Natural killer cell (primary cell): ENCODE measurements at places on chromosomes 5 and 9.

DNA sequence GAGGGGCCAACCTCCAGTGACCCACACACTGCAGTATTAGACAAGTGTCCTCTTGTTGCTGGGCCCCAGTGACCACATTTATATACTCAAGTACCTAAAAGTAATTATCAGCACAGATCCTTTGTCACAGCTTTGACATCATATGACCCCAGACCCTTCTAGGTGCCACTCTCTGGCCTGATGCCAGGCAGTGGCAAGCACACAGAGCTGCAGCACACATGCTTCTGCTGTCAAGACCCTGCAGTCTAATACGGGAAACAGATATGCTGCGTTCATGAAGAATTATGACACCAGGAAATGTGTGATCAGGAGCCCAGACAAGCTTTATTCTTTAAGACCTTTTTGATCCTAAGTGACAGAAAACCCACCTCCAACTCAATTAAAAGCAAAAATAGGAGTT, 63.8 kb upstream of the AFAP1L1 start:
- DNase-seq, result no peak

GRCh38 chr9:5793812-5794211, 39.1 kb downstream of the ERMP1 start:
- DNase-seq, result peak; percentile 14

DNA sequence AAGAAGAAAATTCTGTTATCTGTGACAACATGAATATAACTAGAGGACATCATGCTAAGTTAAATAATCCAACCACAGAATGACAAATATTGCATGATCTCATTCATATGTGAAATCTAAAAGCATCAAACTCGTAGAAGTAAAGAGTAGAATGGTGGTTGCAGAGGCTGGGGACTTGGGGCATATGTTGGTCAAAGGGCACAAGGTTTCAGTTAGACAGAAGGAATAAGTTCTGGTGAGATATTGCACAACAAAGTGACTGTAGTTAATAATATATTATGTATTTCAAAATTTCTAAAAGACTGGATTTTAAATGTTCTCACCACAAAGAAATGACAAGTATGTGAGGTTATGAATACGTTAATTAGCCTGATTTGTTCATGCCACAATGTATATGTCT, 24.8 kb downstream of the GRIA1 start:
- no peak for DNase-seq

DNA sequence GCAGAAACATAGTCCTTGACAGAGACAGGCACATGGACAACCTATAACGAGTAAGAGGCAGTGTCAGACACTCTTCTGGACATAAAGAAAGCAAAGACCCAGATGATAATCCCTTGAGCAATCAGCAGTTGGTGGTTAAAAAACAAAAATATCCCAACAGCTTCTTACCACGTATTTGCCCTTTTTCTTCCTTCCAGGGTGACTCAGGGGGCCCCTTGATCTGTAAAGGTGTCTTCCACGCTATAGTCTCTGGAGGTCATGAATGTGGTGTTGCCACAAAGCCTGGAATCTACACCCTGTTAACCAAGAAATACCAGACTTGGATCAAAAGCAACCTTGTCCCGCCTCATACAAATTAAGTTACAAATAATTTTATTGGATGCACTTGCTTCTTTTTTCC, 9.5 kb downstream of the GZMK start:
- no peak for DNase-seq

DNA sequence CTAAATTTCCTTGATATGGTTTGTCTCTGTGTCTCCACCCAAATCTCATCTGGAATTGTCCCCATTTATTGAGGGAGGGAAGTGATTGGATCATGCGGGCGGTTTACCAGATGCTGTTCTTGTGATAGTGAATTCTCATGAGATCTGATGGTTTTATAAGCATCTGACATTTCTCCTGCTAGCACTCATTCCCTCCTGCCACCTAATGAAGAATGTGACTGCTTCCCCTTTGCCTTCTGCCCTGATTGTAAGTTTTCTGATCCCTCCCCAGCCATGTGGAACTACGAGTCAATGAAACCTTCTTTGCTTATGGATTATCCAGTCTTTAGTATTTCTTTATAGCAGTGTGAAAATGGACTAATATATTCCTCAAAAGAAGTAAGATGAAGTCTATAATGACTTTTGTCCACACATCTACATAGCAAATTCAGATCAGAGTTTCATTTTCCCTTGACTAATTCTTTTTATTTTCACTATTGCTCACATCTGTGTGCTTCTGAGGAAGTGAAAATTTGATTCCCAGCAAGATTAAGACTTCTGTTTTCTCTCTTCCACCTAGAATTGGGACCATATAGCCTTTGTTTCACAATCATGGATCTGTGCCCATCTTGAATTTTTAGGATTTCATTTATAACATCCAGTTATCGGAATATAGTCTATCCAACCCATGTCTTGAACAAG, 393.5 kb downstream of the DMAC1 start:
- DNase-seq, result no peak

DNA sequence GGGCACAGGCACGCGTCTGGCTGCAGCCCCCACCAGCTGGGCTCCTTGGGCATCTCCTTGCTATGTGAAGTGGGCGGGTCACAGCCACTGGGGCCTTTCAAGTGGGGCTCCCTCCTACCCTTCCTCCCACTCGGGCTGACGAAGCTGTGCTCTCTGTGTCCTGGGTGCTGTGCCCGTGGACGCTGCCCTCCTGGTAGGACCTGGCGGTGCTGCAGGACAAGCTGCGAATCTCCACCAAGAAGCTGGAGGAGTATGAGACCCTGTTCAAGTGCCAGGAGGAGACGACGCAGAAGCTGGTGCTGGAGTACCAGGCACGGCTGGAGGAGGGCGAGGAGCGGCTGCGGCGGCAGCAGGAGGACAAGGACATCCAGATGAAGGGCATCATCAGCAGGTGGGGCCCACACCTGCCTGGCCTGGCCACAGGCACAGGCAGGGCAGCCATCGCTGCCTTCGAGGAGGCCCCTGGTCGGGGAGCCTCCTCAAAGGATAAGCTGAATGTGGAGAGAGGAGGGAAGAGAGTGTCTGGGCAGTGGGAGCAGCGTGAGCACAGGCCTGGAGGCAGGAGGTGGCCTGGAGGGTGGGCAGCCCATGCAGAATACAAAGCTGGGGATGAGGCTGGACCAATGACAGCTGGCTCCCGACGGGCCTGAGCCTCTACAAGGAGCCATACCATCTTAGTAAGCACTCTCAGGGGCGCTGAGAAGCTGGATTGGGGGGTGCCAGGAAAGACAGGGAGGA, 124.7 kb downstream of the DAB2IP start:
- DNase-seq, result no peak

GRCh38 chr9:83440641-83441040, 97.6 kb downstream of the FRMD3 start:
- no peak for DNase-seq

GRCh38 chr9:134187110-134187531, 22.8 kb upstream of the RNU6ATAC start:
- DNase-seq, result peak; percentile 35

DNA sequence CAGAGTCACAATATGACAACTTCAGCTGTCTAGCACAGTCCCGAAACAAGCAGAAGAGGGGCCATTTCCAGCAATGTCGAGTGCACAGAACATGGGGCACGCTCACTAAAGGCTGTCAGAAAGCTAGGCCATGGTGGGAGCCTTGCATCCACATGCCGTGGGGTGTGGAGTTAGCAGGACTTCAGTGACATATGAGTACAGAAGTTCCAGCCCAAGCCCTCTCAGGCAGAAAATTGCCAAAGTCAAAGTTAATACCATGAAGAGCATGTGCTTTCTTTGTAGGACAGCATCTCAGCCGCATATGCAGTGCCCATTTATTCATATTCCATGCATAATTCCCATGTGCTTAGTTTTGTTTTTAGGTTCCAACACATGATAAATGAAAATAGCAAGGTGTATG, 26.7 kb downstream of the ECM2 start:
- DNase-seq, result no peak

DNA sequence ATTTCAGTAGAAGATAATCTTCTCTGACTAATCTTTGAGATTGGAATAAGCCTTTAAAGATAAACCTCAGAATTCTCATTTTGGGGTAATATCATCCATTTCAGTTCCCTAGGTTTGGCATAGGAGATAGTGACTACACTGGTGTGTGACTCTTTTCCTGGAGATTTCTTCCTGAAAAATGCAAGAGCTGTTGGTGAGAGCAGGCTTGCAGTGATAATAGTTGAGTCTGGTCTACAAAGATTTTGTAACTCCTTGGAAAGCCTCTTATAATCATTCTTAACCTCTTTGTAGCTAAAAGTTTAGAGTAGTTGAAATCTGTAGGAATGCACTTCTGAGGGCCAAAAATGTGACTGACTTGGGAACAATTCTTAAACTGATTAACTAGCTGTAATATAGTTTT, 23.4 kb downstream of the RANBP17 start:
- no peak for DNase-seq

DNA sequence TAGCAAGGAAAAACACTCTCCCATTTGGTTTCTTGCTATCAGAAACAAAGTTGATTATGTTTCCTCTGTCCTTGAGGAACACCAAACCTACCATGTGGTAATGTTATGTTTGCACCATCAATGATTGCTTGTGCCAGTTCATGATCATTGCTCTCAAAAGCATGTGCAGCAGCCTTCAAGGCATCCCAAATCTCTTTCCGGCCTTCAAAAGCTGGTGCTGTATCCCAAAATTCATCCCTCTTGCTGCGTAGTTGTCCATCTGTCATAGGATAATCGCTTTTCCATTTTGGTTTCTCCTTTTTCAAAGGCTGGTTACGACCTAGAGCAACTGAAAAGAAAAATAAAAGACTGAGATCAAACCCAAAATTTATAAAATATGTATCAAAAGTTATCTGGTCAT, 40.1 kb downstream of the EFCAB9 start:
- no peak for DNase-seq

- DNase-seq, result peak; percentile 27
These were observed 3.0 kb upstream of the FAM78A start for GRCh38 chr9:131279196-131279862.

GRCh38 chr5:144249755-144250464, 79.2 kb downstream of the KCTD16 start:
- DNase-seq, result no peak

DNA sequence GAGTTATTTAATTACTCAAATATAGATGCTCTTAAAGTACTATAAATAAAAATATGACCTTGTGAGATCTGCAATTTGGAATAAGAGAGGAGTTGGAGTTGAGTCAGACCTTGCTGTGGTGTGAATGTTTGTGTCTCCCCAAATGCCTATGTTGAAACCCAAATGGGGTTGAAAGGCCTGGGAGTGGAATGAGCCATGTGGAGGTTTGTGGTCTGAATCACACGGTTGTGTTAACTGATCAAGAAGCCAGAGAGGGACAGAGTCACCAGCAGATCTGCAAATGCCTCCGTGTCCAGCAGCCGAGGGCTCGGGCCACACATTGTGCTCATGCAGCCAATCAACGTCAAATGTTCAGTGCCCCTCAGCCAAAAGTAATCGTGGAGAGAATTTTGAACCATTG, 404.4 kb downstream of the ICE1 start:
- DNase-seq, result no peak

GRCh38 chr9:1882711-1883403, 132.3 kb upstream of the SMARCA2 start:
- DNase-seq, result no peak

- no peak for DNase-seq
These were observed 306.7 kb downstream of the NFIB start for GRCh38 chr9:14007190-14007769.

- peak; percentile 77 for DNase-seq
These were observed 11.1 kb downstream of the TTC39B start for GRCh38 chr9:15295761-15296405.

- DNase-seq, result no peak
These were observed 88.8 kb downstream of the TLE4 start for GRCh38 chr9:79660615-79661014.

- DNase-seq, result no peak
These were observed 91.8 kb upstream of the FER start for GRCh38 chr5:108655750-108656450.

- no peak for DNase-seq
These were observed 73.0 kb upstream of the NR4A3 start for GRCh38 chr9:99748676-99749075.

- DNase-seq, result peak; percentile 83
These were observed 4.9 kb upstream of the HRH2 start for GRCh38 chr5:175652741-175653663.
